ENCODE measurements at places on chromosomes 13 and 19.

DNA sequence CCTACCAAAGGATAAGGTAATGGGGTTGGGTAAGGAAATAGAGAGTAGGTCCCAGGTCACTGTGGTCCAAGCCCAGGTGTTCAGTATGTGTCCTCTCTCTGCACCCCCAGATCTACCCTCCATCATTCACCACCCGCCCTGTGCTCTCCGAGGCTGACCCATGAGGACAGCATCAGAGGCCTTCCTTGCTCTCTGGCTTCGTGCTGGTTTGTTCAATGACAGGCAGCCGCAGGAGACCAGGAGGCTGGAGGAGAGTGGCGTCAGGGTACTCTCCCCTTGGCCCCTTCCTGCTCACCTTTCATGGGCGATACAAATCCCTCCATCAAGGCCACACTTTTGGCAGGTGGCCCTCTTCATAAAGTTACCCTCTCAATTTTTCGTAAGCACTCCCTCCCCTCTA, 1.7 kb downstream of the TUBA3C start:
- no peak for DNase-seq

GRCh38 chr13:44272692-44273091, 100.9 kb upstream of the SERP2 start:
- DNase-seq: no peak

GRCh38 chr13:97246596-97247158, 24.5 kb downstream of the MBNL2 start:
- DNase-seq: no peak

GRCh38 chr19:22607653-22608430, 26.3 kb upstream of the ZNF492 start:
- DNase-seq: no peak

GRCh38 chr19:51002542-51003311, 1.3 kb upstream of the KLK8 start:
- DNase-seq: peak; percentile 2

DNA sequence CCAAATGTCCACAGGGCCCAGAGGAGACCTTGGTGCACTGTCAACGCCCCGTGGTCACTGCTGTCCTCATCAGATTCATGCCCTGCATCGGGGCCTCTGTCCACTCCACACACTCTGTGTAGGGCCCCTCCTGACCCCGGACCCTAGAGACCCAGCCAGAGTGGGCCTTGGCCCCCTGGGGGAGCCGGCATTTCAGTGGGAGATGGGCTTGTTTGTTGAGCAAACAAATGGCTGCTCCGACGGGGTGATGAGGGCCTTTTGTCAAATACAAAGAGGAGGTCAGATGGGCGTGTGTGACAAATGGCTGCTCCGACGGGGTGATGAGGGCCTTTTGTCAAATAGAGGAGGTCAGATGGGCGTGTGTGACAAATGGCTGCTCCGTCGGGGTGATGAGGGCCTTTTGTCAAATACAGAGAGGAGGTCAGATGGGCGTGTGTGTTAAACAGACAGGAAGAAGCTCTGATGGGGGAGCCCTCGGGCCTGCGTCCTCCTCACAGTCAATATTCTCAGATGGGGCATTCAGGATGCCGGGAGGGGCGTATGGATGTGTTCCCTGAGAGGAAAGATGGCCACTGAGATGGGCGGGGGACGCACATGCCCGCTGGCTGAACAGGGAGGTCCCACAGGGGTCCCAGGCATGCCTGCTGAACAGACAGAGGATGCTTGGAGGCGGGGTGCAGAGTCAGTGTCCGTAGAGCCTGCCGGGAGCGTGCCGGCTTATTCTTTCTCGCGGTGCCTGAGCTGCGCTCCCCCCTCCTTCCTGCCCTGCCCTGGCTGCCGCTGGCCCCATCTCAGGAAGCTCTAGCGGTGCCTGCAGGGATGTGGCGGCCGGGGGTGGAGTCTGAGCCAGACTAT, 36.3 kb downstream of the SMIM24 start:
- peak; percentile 29 for DNase-seq

DNA sequence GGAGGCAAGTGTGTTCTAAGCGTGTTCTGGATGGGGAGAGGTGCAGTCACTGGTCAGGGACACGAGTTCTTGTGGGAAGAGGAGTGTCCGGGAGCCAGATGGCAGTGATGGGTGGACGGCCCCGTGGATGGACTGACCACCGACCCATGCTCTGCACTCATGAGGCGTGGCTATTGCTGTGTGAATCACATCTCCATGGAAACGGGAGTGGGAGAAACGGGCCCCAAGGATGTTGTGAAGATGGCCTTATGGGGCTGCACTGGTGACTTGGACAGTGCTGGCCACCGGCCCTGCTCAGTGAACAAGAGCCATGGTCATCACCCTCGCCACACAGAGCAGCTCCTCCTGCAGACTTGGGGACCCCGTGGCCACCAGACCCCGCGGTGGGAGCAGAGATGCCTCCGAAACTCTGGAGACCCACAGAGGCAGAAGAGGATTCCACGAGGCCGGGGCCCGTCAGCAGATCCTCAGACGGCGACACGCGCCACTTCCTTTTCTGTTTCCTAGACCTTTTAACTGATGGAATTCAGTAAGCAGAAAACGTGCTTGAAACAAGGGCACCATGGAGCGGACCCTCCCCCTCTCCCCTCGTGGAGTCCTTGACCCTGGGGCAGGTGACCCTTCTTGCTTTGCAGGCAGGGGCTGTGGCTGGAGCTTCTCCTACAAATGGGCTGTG, 47.5 kb downstream of the GAS6 start:
- no peak for DNase-seq

GRCh38 chr13:33629605-33630360, 188.2 kb upstream of the RFC3 start:
- DNase-seq: no peak

- DNase-seq: no peak
Measured at GRCh38 chr13:92384410-92384809, 842.2 kb upstream of the GPC6 start.

Data from fibroblast of skin of back (primary cell).